ENCODE measurements at places on chromosomes 1 and 21.

GRCh38 chr1:199522338-199522737 lies 505.2 kb upstream of the NR5A2 start:
- no peak for DNase-seq

DNA sequence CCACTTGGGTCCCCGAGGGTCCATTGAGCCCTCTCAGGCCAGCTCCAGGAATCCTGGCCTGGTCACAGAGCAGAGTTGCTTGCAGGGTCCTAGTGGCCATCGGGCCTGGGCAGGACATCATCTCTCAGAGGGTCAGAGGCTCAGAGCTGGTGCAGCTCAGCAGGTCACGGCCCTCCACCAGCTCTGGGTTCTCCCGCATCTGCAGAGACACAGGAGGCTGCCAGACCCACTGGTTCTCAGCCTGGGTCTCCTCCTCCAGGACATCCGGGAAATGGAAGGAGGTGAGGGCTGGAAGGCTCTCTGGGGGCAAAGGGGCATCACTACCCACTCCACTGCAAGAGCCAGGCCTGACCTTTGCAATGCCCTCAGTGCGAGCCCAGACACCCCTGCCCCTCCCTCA lies 6.5 kb downstream of the TMEM54 start:
- DNase-seq: no peak

- no peak for DNase-seq
These were observed 18.1 kb downstream of the CYP4B1 start for GRCh38 chr1:46816930-46817329.

GRCh38 chr1:180811886-180812285 lies 100.8 kb upstream of the KIAA1614 start:
- no peak for DNase-seq

GRCh38 chr1:204633665-204634064 lies 51.9 kb downstream of the LRRN2 start:
- no peak for DNase-seq

GRCh38 chr1:161198194-161198896 lies 509 bp downstream of the ADAMTS4 start:
- DNase-seq: no peak

- DNase-seq: peak; percentile 4
These were observed 297.8 kb downstream of the BRINP3 start for GRCh38 chr1:190179817-190180216.

GRCh38 chr21:25845729-25846256 lies 111.0 kb downstream of the GABPA start:
- no peak for DNase-seq

Data from NCI-H774 (cell line).